ENCODE measurements at places on chromosomes 4 and X. TPM values are rescaled to one million over a fixed set of nuclear protein-coding genes. Genes with fewer than 3 reads are reported as not detected.

DNA sequence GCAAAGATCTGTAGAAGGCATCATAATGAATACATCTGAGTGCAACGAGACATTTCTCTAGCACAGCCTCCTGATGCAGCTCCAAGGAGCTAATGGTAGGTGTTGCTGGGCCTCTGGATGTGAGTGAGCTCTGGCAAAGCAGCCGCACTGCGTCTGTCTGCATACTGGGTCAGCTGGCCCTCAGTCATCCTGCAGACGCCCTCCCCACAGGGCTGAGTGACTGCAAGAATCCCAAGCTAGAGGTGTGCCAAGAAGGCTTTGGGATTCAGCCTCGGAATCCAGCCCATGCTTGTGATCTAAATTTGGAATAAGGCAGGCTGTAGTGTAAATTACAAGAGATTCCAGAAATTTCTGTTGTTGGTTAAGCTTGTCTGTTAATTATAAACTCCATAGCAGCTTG is 18.5 kb downstream of the HERC3 start:
- H3K36me3 ChIP-seq: peaks cover 48% of the 10 kb centered on the region
- peaks cover 61% of the 10 kb centered on the region for H3K4me1 ChIP-seq
- H3K27ac ChIP-seq: no peak overlapping the region
- no peak overlapping the region for H3K4me3 ChIP-seq
- DNase-seq: no peak

DNA sequence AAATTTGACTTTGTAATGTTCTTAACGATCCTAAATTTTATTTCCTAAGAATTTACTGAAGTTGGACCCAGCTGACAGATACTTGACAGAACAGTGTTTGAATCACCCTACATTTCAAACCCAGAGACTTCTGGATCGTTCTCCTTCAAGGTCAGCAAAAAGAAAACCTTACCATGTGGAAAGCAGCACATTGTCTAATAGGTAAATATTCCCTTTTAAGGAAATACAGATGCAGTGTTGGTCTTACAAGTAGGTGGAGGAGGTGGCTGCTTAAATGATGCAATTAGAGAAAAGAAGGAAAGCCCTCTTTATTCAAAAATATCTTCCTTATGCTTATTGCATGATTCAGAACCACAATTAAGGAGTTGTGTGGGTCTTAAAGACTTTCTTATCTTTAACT is 73.5 kb downstream of the RS1 start:
- no peaks in the 10 kb centered on the region for H3K4me1 ChIP-seq
- no peak for DNase-seq
- no peak overlapping the region for H3K27ac ChIP-seq
- H3K36me3 ChIP-seq: peaks cover 11% of the 10 kb centered on the region

DNA sequence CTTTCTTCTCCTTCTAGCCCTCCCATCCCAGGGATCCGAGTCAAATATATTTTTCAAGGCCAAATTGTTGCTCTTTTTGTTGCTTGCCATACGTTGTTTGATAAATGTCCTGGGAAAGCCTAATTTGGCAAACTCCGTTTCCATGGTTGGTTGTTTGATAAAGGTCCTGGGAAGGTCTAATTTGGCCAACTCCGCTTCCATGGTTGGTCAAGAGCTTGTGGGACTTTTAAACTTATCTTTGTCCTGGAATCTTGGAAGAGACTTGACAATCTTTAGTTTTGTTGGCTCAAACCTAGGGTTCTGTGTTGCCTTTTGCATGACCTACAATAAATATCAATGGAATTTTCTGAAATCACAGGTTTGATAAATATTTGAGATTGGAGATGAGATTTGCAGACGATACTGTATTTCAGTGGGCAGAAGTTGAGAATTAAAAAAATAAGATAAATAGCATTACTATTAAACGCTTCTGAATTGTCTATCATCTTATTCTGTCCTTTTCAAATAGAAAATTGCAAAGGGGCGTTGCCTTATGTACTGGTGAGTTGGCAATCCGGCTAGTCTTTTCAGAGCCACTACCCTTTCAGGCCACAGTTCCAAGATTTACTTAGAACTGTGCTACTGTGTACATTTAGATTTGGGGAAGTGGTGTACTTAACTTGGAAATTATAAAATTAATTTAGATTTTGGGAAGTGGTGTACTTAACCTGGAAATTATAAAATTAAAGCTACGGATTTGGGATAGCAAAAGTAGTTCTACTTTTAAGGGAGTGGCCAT is 804 bp downstream of the OSTC start:
- peaks cover 38% of the 10 kb centered on the region for H3K4me1 ChIP-seq
- DNase-seq: no peak
- H3K36me3 ChIP-seq: peaks cover 19% of the 10 kb centered on the region
- H3K4me3 ChIP-seq: peak overlapping the region; percentile 97
- H3K27ac ChIP-seq: peak overlapping the region; percentile 97

DNA sequence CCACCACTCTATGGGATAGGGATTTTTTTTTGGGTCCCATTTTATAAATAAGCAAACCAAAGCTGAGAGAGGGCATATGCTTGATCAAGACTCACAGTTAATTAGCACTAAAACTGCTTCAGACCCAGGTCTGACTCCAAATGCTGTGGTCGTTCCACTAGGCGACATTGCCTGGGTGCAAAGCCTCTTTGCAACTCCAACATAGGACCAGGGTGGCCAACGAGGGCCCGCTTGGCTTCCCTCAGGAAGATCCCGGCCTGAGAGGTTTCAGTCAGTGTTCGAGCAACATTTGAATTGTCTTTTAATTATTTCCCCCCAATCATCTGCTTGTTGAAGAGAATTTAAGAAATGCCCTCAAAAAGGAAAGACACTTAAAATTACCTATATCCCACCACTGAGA is 11.2 kb downstream of the PJA1 start:
- H3K27me3 ChIP-seq: no peaks in the 10 kb centered on the region
- H3K4me1 ChIP-seq: peaks cover 2% of the 10 kb centered on the region
- H3K36me3 ChIP-seq: no peaks in the 10 kb centered on the region
- no peak for DNase-seq
- no peak overlapping the region for H3K4me3 ChIP-seq
- no peak overlapping the region for H3K27ac ChIP-seq

DNA sequence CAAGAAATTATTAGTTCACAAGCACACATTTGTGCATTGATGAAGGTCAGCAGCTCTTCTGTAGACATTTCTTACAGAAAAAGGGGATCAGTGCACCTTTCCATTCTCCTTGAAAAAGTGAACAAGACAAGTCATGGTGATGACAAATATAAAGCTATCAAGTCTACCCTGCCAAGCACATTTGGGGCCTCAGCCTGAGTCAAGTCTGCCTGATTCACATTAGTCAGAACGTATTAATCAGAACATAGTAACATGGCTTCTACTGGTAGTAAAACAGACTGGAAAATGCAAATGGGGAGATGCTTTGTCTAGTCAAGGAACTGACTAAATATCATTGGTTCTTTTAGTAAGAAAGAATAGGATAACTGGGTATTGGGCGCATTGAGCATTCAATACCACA is 2305.1 kb downstream of the PCDH7 start:
- H3K27ac ChIP-seq: no peak overlapping the region
- H3K4me3 ChIP-seq: no peak overlapping the region
- no peaks in the 10 kb centered on the region for H3K36me3 ChIP-seq
- H3K27me3 ChIP-seq: no peaks in the 10 kb centered on the region

- no peaks in the 10 kb centered on the region for H3K27me3 ChIP-seq
- H3K4me3 ChIP-seq: no peak overlapping the region
- no peaks in the 10 kb centered on the region for H3K4me1 ChIP-seq
- H3K36me3 ChIP-seq: peaks cover 27% of the 10 kb centered on the region
- no peak for DNase-seq
- H3K27ac ChIP-seq: no peak overlapping the region
These were observed 84.5 kb downstream of the GATB start for GRCh38 chr4:151676301-151676700.

GRCh38 chr4:181213551-181213950 is 1029.7 kb upstream of the TENM3 start:
- H3K4me3 ChIP-seq: no peak overlapping the region
- H3K27ac ChIP-seq: no peak overlapping the region
- no peaks in the 10 kb centered on the region for H3K36me3 ChIP-seq
- H3K27me3 ChIP-seq: no peaks in the 10 kb centered on the region
- H3K4me1 ChIP-seq: no peaks in the 10 kb centered on the region
- DNase-seq: no peak

DNA sequence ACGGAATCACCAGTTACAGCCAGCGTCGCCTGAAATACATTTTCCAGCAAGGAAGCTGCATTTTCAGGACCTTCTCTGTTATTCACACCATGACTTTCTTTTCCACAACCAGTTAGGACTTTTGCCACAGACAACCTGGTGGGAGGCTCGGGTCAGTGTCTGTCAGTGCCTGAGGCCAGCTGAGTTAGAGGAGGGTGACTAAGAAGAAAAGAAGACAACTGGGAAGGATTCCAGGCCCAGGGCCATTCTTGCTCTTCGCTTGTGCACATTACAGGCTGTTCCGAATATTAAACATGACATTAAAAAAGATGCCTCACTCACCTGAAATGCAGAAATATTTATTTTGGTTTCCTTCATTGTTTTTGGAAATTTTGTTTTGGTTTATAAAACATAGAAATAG is 21.4 kb upstream of the CENPU start:
- H3K4me3 ChIP-seq: no peak overlapping the region
- peaks cover 66% of the 10 kb centered on the region for H3K36me3 ChIP-seq
- H3K27me3 ChIP-seq: no peaks in the 10 kb centered on the region
- no peak for DNase-seq
- no peaks in the 10 kb centered on the region for H3K4me1 ChIP-seq
- H3K27ac ChIP-seq: no peak overlapping the region

- no peaks in the 10 kb centered on the region for H3K36me3 ChIP-seq
- no peak overlapping the region for H3K4me3 ChIP-seq
- DNase-seq: no peak
- H3K27ac ChIP-seq: no peak overlapping the region
These were observed 154.3 kb upstream of the EDNRA start for GRCh38 chr4:147326591-147326990.

- no peak for DNase-seq
- H3K27me3 ChIP-seq: no peaks in the 10 kb centered on the region
- peaks cover 10% of the 10 kb centered on the region for H3K4me1 ChIP-seq
- peaks cover 12% of the 10 kb centered on the region for H3K36me3 ChIP-seq
- H3K27ac ChIP-seq: peak overlapping the region; percentile 93
These were observed 342 bp downstream of the EOLA2 start for GRCh38 chrX:149937871-149938426.

DNA sequence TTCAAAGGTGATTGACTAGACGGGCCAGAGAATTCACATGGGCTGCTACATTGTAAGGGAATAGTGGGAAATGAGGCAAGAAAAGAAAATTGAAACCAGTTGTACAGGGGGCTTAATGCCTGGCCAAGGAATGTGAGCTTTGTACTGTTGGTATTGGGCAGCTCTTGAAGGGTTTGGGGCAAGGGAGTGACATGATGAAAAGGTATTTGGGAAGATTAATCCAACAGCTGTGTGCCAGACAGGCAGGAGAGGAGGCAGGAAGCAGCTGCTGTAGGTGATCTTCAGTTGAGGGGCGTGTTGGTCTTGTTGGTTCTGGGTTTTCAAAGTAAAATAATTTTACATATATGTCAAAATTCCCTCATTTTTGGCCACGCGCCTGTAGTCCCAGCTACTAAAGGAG is 384.5 kb upstream of the TENM3 start:
- DNase-seq: no peak
- no peaks in the 10 kb centered on the region for H3K36me3 ChIP-seq
- no peak overlapping the region for H3K4me3 ChIP-seq
- no peaks in the 10 kb centered on the region for H3K27me3 ChIP-seq
- H3K27ac ChIP-seq: no peak overlapping the region

DNA sequence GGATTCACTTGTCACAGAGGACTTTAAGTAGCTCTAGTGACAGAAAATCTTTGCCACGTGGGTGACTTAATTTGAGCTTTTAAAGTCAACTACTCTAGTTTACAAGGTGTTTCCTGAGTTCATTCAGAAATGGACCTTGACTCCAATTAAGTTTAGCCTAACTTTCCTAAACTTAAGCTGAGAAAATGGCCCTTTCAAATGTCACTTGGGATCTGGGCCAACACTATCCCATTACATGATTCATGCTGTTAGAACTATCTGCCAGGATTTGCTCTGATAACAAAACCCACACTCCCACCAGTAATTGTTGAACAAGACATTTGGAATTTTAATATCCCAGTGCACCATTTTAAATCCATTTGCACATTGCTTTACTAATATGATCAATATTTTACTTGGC is 40.8 kb downstream of the C4orf46 start:
- H3K4me3 ChIP-seq: no peak overlapping the region
- H3K27me3 ChIP-seq: peaks cover 2% of the 10 kb centered on the region
- H3K4me1 ChIP-seq: no peaks in the 10 kb centered on the region
- no peak overlapping the region for H3K27ac ChIP-seq
- DNase-seq: no peak
- H3K36me3 ChIP-seq: no peaks in the 10 kb centered on the region

- peak overlapping the region; percentile 98 for H3K27ac ChIP-seq
- H3K36me3 ChIP-seq: peaks cover 5% of the 10 kb centered on the region
- peaks cover 21% of the 10 kb centered on the region for H3K4me1 ChIP-seq
- no peaks in the 10 kb centered on the region for H3K27me3 ChIP-seq
- peak overlapping the region; percentile 58 for H3K4me3 ChIP-seq
These were observed 2.0 kb upstream of the AP1S2 start for GRCh38 chrX:15856636-15857035.

DNA sequence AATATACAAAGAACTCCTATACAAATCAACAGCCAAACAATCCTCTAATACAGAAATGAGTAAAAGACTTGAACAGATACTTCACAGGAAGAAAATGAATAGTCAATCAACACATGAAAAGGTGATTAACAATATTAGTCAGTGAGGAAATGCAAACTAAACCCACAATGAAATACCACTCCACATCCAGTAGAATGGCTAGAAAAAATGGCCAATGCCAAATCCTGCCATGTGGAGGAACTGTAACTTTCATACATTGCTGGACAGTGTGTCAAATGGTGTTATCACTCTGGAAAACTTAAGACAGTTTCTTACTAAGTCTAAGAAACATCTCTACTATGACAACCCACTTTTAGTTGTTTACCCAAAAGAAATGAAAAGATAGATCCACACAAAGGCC is 59.5 kb downstream of the NSG1 start:
- no peak for DNase-seq
- H3K27me3 ChIP-seq: no peaks in the 10 kb centered on the region
- no peak overlapping the region for H3K4me3 ChIP-seq
- H3K27ac ChIP-seq: no peak overlapping the region

Gene MAGEB1
- not detected for total RNA-seq

Gene AKAP14
- not detected for total RNA-seq

Gene AREG
- 2.2 TPM for total RNA-seq

Gene GBA3
- not detected for total RNA-seq

Measured in activated B cell treated with CpG ODN at 0.5 μM for 24 hours (primary cell).